ENCODE measurements at places on chromosomes 3 and 15.

- no peak for DNase-seq
Observed at GRCh38 chr3:23667536-23668429, 138.0 kb upstream of the UBE2E1 start.

DNA sequence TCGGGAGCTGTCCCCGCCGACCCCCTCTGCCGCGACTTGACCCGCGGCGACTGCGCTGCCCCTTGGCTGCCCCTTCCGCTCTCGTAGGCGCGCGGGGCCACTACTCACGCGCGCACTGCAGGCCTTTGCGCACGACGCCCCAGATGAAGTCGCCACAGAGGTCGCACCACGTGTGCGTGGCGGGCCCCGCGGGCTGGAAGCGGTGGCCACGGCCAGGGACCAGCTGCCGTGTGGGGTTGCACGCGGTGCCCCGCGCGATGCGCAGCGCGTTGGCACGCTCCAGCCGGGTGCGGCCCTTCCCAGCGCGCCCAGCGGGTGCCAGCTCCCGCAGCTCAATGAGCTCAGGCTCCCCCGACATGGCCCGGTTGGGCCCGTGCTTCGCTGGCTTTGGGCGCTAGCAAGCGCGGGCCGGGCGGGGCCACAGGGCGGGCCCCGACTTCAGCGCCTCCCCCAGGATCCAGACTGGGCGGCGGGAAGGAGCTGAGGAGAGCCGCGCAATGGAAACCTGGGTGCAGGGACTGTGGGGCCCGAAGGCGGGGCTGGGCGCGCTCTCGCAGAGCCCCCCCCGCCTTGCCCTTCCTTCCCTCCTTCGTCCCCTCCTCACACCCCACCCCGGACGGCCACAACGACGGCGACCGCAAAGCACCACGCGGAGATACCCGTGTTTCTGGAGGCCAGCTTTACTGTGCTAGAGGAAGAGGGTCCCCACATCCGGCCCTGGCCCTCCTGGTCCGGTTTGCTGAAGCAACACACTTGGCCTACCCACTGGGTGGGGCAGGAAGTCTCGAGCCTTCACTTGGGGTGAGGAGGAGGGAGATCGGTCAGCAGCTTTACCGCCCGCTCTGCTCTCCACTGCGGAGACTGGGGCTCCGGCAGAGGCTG, at the start of gene RASSF1:
Gene RASSF1, minus strand, starts transcription at position 389 of the 882 bp plus-strand sequence. Its CDS starts 31 bp downstream, at position 358.
- peak; percentile 71 for DNase-seq

- no peak for DNase-seq
Observed at GRCh38 chr3:111618945-111619344, 23.8 kb upstream of the ZBED2 start.

DNA sequence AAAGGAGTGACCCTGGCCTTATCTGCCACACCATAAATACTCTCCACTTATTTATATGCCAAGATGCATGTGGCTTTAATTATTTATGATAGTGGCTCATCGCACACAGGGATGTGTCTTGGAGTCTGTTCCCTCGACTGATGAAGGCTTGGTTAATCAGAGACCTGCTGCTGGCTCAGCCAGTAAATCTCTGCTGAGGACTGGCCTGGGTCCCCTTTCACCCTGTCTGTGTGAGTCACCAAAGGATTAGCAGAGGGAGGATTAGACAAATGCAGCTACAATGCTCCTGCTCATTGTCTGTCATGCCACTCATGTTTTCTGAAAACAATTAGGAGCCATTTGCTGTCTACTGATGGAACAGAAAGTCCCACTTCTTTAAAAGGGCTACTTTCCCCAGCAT, 226.8 kb downstream of the NTRK3 start:
- DNase-seq: no peak

DNA sequence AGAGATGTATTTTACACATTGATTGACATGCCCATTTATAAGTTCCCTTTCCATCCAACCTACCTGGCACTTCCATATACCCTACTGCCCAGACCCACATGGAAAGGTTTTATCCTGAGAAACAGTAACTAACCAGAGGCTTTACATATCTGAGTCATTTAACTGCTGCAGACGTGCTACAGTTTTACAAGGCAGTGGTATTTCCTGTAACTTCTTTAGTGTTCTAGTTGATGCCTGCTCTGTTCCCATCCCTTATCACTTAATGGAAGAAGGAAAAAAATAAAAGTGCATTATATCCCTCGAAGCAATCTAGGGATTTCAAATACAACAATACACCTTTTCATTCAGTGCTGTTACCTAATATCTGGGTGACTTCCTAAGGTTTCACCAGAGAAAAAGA, 107.1 kb downstream of the TMCO5A start:
- DNase-seq: no peak

DNA sequence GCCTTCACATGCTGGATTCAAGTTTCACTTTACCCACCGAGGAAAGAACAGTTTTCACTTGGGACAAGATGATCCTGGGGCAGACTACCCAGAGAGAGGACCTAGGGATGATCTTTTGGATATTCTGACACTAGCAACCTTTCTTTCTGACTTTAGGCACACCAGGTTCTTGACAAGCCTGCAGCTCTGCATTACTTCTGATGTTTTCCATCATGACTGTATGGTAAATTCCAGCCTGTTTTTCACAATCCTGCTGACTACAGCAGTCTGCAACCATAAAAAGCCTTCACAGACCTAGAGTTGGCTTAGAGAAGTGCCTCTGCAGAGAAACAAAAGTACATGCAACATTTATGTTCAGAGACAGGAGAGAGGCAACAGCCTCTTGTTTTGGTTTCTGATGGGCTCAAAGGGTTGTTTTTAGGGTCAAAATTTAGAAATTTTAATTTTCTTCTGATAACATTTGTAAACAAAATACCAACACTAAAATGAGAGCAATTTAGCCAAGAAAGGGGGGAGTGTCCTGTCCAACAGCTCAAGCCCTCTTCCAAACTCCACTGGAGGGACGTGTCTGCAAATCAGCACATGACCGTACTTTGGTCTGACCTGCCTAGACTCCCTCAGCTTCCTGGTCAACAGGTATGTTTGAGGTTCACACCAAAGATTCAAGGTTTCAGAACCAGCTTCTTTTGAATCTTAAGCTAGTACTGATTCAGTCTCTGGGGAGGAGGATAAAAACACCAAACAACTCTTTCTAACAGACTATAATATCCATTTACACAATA, 799 bp downstream of the ABI3BP start:
- DNase-seq: no peak

GRCh38 chr15:62712455-62712839, 330.1 kb upstream of the TPM1 start:
- no peak for DNase-seq

DNA sequence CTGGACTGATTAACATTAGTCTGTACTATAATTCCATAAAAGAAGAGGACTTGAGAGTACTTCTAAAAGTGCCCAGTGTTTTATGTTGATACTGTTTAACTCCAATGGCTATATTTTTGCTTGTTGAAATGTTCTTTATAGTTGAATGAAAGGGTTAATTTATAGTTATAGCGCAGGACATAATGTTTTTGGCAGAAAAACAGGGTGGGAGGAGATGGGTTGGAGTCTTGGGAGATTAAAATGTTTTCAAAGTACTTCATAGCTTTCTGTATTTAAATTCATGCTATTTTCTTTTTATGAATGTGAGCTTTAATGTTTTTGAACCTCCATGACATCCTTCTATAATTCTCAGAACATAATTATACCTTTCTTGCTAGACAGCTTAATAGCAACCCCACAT, 108.2 kb downstream of the CNTN3 start:
- no peak for DNase-seq

DNA sequence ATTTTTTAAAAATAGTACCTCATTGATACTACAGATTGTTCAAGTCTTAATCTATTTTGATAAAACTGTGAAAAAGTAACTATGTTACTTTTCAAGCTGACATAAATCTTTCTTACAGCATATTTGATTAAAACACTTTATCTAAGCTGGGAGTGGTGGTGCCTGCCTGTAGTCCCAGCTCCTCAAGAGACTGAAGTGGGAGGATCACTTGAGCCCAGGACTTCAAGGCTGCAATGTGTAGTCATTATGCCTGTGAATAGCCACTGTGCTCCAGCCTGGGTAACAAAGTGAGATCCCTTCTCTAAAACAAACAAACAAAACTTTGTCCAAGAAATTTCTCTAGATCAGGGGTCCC, 59.6 kb upstream of the NEDD4 start:
- no peak for DNase-seq

DNA sequence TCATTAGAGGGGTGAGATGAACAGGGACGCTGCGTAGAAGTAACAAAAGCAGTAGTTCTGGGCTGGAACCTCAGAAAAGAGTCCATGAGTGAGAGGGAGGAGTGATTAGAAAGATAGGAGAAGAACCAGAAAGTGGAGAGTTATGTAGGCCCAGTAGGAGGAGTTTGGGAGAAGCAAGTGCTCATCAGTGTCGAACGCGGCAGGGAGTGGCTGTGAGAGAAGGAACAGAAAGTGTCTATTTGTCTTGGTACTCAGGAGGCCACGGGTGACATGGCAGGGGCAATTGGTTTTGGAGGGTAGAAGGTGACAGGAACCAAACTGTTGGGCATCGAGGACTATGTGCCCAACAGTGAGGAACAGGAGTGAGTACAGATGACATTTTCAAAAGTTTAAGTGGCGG, 1.3 kb upstream of the INSYN1 start:
- DNase-seq: no peak

DNA sequence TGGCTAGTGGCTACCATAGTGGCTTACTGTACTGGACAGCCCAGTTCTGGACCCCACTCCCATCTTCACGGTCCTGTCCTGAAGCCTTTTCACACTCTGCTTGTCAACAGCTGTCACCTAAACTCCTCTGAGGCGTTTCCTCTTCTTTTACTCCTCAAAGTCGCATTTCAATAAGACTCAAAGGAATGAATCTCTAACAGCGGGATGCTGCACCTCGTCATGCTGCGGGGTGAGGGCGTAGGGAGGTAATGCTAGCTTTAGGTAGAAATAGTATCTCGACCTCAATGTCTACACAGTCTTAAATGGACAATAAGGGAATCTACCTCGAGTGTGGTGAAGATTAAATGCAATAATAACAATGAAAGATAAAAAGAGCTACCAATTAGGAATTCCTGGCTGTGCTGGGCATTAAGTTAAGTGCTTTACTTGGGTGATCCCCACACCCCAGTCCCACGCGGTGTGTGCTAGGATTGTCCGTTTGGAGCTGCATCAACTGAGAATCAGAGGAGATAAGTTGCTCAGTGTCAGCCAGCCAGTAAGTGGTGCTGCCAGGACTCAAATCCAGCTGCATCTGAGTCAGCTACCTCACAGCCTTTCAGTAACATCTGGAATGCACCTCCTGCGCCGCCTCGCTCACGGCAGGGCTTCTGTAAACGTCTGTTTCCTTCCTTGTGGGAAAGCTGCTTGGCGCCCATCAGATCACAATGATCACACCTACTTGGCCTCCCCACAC, 14.0 kb downstream of the PLA2G4D start:
- no peak for DNase-seq

- no peak for DNase-seq
Observed at GRCh38 chr3:131543714-131544113, 40.9 kb upstream of the MRPL3 start.

GRCh38 chr15:31569836-31570235, 243.2 kb downstream of the KLF13 start:
- DNase-seq: no peak

- no peak for DNase-seq
Observed at GRCh38 chr3:3170998-3171397, 8.5 kb downstream of the CRBN start.

GRCh38 chr3:13492976-13493866, 13.1 kb downstream of the HDAC11 start:
- no peak for DNase-seq

GRCh38 chr15:51318382-51319150, 19.8 kb downstream of the CYP19A1 start:
- no peak for DNase-seq

DNA sequence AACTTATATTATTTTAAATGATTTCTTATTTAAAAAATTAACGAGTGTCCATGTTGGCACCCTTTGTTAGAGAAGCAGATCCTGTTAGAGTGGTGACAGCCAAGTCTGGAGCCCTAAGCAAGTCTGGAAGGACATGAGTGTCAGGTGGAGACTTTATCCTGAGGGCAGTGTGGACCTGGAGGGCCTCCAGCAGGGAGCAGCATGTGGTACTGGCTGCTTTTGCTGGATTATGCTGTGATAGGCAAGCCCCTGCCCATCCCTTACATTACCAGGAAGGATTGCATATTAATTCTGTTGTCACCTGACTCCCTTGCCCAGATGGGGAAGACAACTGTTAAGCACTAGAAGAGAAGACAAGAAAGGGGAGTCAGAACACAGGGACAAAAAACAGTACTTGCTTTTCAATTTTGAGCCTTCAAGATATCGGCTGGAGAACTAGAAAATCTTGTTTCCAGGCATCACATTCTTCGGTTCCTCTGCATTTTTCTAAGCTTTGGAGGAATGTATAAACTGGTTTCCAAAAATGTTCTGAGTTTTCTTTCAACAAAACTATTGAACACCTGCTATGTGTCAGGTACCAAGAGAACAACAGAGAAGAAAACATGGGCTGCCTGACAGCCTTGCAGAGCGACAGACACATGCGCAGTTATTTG, 22.7 kb downstream of the ZNF860 start:
- DNase-seq: no peak

DNA sequence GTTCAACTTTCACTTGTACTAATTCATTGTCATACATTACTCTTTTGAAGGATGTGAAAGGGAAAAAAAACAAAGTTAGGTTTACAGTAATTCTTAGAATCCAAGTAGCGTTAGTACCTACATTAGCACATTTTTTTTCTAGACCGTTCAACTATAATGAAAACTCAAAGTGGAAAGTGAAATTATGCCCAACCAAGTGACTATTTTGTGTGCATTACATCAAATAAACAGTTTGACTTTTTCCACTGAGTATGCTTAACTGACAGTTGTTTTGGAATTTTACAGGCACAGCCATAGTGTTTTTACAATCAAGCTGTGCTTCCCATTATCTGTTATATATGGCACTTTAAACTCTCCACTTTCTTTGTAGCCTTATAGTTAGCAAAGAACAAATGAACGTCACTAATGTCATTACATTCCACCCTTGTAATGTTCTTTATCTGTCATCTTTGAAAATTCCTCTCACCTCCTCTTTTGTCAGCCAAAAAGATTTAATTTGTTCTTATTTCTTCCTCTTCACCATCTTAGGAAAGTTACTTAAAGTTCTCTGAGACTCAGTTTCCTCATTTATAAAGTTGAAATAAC, 142.3 kb upstream of the SOX2 start:
- no peak for DNase-seq

GRCh38 chr15:62770111-62770660, 272.4 kb upstream of the TPM1 start:
- no peak for DNase-seq

- no peak for DNase-seq
Observed at GRCh38 chr15:70741107-70741531, 22.2 kb downstream of the UACA start.

DNA sequence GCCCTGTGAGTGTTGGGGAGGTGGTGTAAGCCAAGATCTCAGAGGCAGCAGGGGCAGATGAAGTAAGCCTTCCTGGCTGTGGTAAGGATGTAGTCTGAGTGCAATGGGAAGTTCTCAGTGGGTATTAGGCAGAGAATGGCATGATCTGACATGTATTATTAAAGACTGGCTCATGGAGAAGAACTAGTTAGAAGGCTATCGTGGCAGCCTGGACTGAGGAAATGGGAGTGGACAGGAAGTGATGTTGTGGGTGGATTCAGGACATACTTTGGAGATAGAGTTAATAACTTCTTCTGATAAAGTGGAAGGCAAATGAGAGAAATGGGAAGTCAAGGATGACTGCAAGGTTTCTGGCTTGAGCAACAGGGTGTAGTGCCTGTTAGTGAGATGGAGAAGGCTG, 250.9 kb upstream of the CFAP20DC start:
- no peak for DNase-seq
